Uterus (tissue), 4 donors: ENCODE measurements at places on chromosomes 1 and 21. TPM values are rescaled to one million over a fixed set of nuclear protein-coding genes. Genes with fewer than 3 reads are reported as not detected.
A peak's percentile ranks its signal among the peaks of the same experiment; 100 is the strongest.

DNA sequence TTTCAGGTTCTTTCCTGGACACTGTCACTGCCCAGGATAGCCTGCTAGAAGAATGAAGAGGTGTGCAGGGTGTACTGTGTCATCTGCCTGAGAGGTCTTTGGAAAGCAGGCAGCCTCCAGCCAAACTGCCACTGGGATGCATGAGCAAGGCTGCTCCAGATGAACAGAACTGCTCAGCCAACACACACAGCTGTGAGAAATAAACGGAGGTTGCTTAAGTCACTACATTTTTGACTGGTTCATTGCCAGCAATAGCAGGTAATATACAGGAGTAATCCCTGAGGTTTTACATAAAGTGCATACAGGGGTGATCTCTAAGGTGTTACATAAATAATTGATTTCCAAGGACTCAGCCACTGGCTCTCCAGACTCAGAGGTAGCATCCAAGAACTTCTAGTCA is 516.9 kb downstream of the BRINP3 start:
- no peak for DNase-seq

Gene FCRL2
- total RNA-seq = 0.51 TPM

Gene KCNK2
- total RNA-seq = not detected

GRCh38 chr1:86692641-86693040 is 11.7 kb upstream of the SH3GLB1 start:
- DNase-seq = no peak

Gene NPL
- total RNA-seq = 8.2 TPM

Gene RHBG
- total RNA-seq = not detected

Gene PTPN14
- total RNA-seq = 78.0 TPM

GRCh38 chr1:171742577-171742922 is 685 bp upstream of the VAMP4 start:
- peak; percentile 46 for DNase-seq

GRCh38 chr1:30731109-30731805 is 7.9 kb upstream of the MATN1 start:
- DNase-seq = no peak

GRCh38 chr21:44817914-44818639 is at the start of gene SUMO3:
Gene SUMO3, minus strand, starts transcription at chr21:44818062. Its CDS starts 94 bp downstream, at chr21:44817968.
- peak; percentile 72 for DNase-seq

Gene ADAMTS5
- 32.7 TPM for total RNA-seq

GRCh38 chr1:40732756-40733301 is 41.3 kb downstream of the NFYC start:
- DNase-seq = no peak

DNA sequence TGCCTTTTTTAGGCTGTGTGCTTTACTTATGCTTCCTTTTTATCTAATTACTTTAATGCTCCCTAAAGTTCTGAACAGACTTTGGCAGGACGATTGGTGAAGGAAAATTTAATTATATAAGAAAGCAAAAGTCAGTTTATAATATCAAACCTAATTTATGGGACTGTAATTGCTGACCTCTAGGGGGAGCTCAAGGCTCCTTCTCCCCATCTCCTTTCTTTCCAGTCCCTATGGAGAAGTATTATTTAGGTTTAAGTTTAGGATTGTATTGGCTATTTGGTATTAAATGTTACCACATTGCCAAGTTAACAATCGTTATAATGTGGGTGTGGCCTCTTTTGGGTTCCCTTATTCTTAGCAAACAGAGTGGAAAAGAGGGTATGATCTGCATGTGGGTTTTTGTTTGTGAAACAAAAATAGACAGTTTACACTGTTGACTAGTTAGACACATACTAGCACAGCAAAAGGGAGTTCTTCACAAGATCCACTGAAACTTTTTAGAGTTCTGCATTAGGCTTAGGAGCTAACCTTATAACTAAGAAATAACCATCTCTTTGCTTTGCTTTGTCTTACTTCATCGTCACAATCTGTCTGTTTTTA is 48.2 kb upstream of the TNFSF4 start:
- DNase-seq = no peak

Gene MYOM3
- not detected for total RNA-seq

Gene FABP3
- total RNA-seq = 33.2 TPM

Gene NUP210L
- 0.09 TPM for total RNA-seq

Gene TRIM46
- total RNA-seq = 3.5 TPM

Gene WDR3
- 9.7 TPM for total RNA-seq

GRCh38 chr1:50139339-50140181 is 30.8 kb downstream of the ELAVL4 start:
- DNase-seq = no peak

- no peak for DNase-seq
Observed at GRCh38 chr1:14894811-14895560, 258.6 kb upstream of the TMEM51 start.

DNA sequence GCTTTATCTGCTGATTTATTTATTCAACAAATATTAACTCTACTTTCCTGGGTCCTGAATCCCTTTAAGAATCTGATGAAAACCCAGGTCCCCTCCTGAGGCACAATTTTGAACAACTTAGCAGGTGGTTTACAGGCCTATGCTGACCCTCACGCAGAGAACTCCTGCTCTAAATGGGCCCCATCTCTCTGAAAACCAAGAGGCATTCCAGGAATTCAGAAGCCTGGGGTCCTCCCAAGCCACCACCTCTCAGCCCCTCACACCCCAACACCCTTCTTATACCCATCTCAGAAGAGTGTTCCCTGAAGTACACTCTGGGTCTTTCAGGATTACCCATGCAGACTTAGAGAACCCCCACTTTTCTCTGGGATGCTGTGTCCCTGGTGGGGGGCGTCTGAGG is 34.5 kb downstream of the LHX4 start:
- no peak for DNase-seq

- DNase-seq = no peak
Observed at GRCh38 chr1:20729990-20730689, 2.4 kb downstream of the SH2D5 start.

Gene C1orf141
- not detected for total RNA-seq

Gene TMEM269
- total RNA-seq = not detected

DNA sequence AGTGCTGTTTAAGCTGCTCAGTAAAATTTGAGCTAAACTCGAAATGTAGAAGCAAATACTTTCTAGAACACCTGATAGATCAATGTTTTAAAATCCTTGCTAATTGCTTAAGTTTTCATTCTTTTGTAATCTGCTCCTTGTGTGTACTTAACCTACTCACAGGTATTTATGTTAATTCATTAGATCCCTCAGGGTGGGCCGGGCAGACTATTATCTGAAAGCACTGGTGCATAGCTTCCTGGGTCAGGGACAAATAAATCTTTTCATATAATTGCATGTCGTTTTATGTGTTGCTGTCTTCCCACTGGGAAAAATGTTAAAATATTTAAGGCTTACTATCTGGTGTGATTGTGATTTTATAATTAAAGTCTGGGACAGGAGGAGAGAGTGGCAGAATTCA is 440.5 kb downstream of the SMYD3 start:
- no peak for DNase-seq

DNA sequence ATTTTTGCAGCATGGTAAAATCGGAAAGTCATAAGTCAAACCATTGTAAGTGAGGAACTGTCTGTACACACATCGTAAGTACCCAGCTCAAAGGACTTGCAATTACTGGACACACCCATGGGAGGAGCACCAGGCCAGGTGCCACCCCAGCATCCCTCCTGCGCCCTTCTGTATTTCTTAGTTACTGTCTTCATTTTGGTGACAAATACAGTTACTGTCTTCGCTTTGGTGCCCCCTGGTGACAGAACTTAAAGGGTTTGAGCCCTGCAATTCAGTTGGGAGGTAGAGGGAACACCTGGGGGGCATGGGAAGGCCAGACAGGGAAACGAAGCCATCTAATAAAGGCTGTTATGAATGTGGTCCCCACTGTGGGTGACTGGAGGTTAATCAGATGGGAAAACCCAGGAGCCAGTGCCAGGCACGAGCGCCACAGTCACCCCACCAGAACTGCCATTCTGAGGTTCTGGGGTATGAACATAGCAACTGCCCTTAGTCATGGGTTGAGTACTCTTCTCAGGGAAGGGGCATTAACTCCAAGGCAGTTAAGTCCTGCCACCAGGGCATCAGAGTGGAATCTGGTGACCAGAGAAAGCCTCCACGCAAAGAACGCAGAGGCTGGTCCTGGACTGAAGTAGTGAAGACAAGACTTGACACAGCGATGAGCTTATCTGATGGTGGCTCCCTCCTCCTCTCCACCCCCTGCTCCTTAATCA is 612.9 kb downstream of the PTPRU start:
- no peak for DNase-seq

DNA sequence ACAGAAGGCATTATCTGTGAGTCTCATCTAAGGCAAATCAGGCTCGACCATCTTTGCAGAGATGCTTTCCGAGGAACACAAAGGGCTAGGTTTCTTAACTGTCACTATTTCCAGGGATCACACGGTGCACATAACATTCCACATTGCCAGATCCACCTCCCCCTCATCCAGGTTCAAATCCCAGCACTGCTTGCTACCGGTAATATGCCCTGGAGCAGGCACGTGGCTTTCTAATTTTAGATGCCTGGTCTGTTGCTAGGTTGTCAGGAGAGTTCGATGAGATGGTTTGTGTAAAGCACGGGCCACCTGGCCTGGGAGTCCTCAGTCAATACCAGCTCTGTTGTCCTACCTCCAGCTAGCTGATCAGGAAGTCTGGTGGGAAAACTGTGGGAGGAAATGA is 598.6 kb downstream of the NPHP4 start:
- DNase-seq = no peak

GRCh38 chr1:101980974-101981373 is 15.8 kb downstream of the OLFM3 start:
- DNase-seq = no peak

Gene FAM167B
- not detected for total RNA-seq

DNA sequence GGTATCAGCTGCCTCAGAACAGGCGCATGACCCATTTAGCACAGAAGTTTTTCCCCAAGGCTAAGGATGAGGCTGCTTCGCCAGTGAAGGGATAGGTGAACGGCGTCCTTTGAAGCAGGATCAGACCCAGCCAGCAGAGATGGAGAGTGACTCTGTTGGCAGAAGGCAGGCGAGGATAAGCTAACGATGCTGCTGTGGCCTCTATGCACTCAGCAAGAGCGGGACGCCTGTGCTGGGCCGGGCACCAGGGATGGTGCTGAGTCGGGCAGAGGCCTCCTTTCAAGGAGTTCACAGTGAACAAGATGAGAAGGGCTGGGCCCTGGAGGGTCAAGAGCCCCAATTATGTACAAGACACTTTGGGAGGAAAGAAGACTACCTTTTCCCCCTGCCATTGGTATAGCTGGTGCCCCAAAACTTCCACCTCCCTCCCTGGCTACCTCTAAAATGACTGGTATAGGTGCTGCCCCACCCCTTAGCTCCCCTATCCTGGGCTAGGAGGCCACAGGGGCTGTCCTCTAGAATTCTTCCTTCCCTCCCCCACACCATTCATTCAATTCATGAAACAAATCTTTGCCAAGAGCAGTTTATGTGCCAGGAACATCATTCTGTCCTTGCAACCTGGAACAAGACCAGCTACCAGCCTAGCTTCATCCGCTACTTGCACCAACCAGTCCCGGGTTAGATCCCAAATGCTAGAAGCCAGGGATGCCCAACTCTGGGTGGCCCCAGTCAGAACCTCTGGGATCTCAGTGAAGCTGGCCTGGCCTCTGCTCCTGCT is 7.5 kb downstream of the XKR8 start:
- no peak for DNase-seq

- DNase-seq = no peak
Observed at GRCh38 chr1:230080822-230081221, 13.8 kb downstream of the GALNT2 start.

Gene TPTE
- total RNA-seq = not detected

Gene OPRD1
- not detected for total RNA-seq

Gene HTR1D
- not detected for total RNA-seq

DNA sequence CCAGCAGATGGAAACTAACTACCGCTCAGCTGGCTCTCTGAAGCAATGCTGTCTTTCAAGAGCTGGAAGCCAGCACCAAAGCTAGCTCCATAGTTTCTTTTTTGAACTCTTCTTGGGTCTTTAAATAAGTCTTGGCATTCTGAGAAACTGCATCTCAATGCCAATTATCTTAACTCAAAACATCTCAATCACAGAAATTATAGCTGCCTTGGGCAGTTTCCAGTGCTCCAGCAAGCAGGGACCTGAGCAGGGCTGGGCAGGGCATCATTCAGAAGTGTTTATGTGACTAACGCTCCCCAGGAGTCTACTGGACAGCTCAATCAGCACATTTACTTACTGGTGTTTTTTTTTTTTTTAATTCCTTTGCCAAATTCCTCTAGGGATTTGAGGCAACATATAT is 18.3 kb upstream of the PADI4 start:
- DNase-seq = no peak

DNA sequence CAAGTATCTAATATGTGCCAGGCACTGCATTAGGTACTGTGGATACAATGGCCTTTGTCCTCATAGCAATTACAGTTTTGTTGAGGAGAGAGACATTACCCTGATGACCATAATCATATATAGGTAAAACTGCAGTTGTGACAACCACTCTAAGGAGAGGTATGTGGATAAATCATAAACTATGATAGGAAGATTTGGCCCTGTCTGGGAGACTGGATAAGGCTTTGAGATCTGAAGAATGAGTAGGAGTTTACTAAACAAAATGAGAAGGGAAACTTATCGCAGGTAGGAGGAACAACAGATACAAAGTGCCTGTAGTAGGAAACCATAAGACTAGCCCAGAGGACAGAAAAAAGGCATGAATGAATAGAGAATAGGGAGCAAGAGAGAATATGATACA is 4.4 kb downstream of the TMCO1 start:
- no peak for DNase-seq

- DNase-seq = no peak
Observed at GRCh38 chr1:8398086-8398485, 80.2 kb downstream of the SLC45A1 start.

DNA sequence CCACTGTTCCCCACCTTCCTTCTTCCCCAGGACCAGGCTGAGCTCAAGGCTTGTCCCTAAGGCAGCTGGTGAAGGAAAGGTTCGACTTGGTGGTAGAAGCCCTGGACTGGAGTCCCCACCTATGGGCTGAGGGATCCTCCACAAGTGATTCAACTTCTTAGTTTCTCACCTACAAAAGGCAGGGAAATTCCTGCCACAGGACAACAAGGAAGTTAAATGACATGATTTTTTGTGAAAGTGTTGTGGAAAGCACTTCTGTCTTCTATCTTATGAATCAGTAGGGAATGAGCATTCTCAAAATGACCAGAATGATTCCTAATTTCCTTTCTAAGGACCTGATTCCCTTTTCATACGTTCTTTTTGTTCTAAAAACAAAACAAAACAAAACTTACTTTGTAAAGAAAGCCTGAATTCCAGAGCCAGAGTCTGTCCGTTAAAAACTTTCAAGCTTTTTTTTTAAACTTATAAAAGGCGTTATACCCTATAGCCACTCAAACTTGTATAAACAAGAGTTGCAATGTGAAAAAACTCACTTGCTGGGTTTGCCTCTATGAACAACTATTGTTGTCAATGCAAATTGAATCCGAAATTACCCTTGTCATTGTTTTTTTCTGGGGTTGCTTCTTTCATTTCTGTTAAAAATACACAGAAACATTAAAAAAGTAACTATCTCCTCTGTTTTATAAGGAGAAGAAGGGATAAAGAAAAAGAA is 12.2 kb downstream of the KCNJ15 start:
- DNase-seq = no peak

GRCh38 chr1:86773341-86774288 is 69.2 kb downstream of the SH3GLB1 start:
- no peak for DNase-seq

Gene PTGS2
- total RNA-seq = 0.51 TPM

- DNase-seq = no peak
Observed at GRCh38 chr1:233268389-233269022, 27.0 kb downstream of the PCNX2 start.
